ENCODE measurements at places on chromosomes 5 and 9.
A peak's percentile ranks its signal among the peaks of the same experiment; 100 is the strongest.

DNA sequence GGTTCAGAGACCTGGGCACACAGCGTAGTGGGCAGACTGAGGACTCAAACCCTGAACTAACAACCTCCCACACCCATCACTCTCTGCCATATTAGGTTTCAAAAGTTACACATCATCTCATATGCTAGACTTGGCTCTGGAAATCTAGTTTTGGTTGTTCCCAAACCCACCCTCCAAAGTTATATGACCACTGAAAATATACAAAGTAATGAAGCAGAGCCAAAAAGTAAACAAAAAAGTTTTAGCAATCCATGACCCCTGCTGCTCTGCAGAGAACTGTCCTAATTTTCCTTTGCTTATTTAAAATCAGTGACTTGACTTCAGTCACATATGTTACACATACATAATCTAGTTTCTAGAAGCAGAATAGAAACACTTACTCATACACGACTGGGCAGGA is 155.6 kb upstream of the TAS2R1 start:
- DNase-seq = no peak

GRCh38 chr5:60010328-60010727 is 116.8 kb upstream of the PDE4D start:
- no peak for DNase-seq

DNA sequence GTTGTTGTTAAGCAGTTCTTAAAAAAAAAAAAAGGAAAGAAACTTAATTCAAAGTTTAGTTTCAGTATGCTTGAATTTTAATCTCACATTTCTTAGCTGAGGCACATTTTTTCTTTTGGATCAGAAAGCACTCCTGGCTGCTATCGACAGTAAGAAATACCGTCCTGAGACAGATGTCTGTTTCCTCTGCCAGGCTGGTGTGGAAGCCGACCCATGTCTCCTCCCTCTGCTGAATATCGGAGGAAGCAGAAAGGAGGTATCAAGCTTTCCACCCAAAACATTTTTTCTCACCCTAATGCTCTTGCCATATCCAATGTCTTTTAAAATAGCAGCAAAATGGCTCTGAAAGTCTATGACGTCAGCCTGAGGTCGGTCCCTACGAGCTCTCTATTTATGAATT is 208.1 kb downstream of the TLE4 start:
- no peak for DNase-seq

DNA sequence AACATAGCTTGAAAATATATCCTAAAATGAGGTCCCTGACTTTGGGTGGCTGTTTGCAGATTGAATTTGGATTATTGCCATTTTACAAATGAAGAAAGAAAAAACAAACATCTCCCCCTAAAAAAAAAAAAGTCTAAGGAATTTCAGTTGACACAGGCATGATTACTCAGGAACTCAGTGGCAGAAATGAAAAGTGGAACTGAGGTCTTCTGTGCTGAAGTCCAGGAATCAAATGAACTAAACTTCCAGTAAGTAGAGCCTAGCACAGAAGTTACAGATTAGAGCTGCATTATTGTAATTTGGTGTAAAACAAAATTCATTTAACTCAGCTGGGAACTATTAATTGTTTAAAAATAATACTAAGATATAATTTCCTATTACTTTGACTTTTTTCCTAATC is 26.7 kb downstream of the FAM170A start:
- no peak for DNase-seq

GRCh38 chr5:80243567-80243966 is 12.3 kb downstream of the SERINC5 start:
- no peak for DNase-seq

- DNase-seq = no peak
These were observed 39.7 kb upstream of the NIPBL start for GRCh38 chr5:36836831-36837230.

DNA sequence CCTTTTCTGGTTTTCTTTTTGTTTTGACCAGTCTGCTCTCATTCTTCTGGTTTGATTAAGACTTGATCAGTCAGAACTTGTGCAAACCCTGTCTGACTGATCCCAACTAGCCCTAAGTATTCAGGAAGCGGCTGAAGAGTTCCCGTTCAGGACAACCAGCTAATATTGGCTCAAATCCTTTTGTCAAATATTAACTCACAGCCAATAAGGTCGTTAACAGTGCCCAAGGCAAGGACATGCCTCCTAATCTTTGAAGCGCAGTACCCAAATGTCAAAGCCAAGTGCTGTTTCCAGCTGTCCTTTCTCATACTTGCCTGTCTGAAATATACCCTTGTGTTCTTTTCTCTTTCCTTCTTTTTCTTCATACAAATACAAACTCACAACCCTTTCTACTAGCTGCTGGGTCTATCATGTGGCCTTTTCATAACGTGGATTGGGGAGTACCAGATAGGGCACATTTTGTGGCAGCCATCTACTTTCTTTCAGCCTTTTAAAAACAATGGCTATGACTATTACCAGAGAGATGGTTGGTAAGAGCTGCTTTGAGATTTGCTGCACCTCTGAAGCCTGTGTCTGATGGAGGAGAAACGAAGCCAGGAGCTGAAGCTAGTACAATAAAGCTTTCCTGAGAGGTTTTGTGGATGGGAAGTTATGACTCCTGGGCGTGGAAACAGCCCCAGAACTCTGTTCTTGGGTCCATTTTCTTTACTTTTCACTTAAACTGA is 266.4 kb upstream of the ZNF608 start:
- DNase-seq = no peak

DNA sequence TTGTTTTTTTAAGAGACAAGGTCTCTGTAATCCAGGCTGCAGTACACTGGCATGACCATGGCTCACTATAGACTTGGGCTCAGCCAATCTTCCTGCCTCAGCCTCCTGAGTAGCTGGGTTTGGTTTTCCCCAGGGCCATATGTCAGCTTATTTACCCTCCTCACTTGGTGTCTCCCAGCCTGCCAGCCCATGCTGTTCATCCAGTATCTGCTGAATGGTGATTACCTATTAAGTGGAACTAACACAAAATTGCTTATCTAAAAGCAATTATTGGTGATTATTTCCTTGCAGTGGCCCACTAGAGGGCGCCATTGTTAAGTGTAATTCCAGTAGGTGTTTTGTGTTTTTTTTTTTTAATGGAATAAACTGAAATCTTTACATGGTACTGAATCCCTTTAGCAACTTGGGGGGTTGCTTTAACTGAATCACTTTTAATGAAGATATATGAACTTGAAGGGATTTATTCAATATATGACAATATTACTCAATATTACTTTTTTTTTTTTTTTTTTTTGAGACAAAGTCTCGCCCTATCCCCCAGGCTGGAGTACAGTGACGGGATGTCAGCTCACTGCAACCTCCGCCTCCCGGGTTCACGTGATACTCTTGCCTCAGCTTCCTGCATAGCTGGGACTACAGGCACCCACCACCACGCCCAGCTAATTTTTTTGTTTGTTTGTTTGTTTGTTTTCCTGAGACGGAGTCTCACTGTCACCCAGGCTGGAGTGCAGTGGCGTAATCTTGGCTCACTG is 13.8 kb downstream of the EXOSC2 start:
- peak; percentile 36 for DNase-seq

DNA sequence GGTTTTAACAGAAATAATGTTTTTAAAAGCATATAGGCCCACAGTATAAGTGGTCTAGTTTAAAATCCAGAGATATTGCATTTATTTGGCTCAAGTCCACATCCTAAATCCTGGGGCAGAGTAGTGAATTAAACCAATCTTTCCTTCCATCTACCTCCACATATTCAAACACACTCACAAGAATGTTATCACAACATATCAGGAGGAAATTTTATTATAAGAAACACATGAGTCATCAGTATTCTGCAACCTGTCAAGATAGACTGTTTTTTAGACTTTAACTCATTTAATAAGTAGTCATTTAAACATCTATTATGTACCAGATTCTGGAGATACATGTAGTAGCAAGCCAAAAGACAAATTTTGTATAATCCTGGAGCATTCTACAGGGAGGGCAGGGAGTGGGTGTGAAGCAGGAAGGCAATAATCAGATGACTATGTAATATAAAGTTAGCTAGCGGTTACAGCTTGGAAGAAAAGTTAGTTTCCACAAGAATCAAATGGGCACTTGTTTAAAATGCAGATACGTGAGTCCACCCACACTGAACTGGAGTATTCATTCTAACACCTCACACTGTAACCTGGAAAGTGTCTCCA is 187.3 kb upstream of the PIK3R1 start:
- no peak for DNase-seq

DNA sequence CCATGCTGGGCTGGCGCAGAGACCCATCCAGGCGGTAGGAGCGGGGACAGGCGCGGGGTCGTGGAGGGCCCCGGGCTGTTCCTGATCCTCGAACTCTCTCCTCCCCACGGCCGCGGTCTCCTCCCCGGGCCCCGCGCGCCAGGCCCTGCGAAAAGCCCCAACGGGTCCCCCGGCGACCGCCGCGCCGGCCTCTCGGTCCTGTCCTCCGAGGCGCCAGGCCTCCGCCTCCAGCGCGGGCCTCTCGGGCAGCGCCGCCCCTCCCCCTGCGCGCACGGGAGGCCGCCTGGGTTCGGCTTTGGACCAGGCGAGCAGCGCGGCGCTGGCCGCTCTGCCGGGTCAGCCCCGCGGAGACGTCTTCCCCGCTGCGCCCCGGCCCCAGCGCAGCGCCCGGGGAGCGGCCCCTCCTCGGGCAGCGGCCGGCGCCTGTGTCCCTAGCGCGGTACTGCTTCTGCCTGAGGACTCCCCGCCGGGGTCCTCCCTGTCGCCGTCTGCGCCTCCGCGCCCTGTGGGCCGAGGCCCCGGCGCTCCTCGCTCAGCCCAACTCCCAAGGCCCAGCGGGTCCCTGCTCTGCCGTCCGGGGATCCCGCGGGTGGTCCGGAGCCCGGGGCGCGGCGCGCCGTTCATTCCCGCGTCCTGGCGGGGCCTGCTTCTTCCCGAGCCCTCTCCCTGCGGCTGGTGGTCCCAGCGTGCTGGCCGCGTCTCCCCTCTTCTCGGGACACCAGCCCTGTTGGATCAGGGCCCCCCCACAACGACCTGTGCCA is 13.4 kb downstream of the COL23A1 start:
- no peak for DNase-seq

GRCh38 chr5:40165106-40165788 is 514.5 kb upstream of the PTGER4 start:
- DNase-seq = no peak

- peak; percentile 65 for DNase-seq
These were observed 6.1 kb upstream of the ZNF79 start for GRCh38 chr9:127418037-127418471.

- DNase-seq = no peak
These were observed 322.1 kb upstream of the MSX2 start for GRCh38 chr5:174402222-174402812.

DNA sequence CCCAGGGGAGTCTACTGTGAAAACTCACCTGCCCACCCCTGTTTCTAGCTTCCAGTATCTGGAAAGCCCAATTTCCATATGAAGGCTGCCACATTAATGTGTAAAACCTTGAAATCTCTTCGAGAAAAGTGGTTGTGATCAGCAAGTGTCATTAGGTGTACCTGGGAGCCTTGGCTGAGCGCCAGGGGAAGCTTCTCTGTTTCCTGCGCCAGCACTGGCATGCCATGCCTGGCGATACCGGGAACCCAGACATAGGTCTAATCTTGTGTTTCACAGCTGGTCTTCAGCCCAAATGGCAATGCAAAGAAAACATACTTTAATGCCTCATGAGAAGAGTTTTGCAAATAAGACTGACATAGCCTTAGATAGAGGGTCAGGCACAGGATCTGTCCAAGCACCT is 101.6 kb downstream of the TENT4A start:
- DNase-seq = no peak

GRCh38 chr5:116137544-116138378 is 52.9 kb downstream of the COMMD10 start:
- peak; percentile 40 for DNase-seq

DNA sequence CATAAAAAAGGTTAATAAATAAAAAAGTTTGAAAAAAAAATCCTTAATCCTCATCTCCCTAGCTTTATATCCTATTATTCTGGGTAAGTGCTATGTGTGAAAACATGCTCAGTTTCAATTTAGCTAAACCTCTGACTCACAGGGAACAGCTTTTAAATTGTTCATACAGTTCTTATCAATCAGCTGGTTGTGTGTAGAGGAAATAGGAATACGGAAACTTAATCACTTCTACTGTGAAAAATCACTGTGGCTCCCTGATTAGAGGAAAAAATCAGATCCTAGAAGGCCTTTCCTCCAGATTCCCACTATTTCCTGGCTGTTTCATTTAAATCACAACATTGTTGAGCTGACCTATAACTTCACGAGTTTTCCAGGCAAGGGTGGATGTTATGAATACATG is 120.5 kb downstream of the MARCHF3 start:
- no peak for DNase-seq

GRCh38 chr5:37846786-37847310 is 7.0 kb upstream of the GDNF start:
- DNase-seq = no peak

- no peak for DNase-seq
These were observed 162.6 kb downstream of the GLIS3 start for GRCh38 chr9:4137234-4137633.

DNA sequence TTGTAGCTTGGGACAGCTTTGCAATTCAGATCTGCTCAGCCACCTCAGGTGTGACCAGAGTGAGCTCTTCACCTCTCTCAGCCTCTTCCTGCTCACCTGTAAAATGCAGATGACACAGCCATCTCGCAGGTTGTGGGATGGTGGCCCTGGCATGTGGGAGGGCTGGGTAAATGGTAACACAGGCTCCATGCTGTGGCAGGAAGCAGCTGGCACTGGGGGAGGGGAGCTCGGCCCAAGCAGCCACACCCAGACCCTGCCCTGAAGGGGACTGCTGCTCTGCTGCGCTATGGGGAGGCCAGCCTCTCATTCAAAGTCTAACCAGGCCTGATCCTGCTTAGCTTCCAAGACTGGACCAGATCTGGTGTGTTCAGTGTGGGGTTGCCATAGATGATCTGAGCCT is 24.1 kb downstream of the PHF2 start:
- no peak for DNase-seq

GRCh38 chr9:75775166-75775565 is 115.3 kb upstream of the PCSK5 start:
- DNase-seq = no peak

DNA sequence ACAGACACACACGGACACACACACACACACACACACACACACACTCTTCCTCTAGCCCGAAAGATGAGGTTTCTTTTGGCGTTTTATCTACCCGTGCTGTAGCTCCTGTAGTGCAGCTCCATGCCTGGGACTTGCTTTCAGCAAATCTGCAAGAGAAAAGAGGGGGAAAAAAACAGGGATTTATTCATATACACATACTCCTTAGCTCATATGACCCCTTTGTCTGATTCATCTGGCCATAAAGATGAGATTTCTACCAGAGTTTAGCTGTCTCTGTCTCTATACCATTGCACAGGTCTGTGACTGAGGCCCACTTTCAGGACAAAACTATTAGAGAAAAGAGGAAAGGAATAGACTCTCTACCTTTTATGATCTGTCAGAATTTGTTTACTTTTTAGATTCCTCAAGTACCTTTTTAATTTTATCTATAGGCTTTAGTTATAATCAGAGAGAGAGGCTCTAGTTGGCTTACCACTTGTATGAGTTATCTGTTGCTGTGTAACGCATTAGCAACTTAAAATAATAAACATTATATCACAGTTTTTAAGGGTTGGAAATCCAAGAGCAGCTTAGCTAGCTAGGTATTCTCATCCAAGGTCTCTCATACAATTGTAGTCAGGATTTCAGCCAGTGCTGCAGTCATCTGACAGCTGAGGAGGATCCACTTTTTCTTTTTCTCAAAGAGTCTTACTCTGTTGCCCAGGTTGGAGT is 14.7 kb downstream of the SNX2 start:
- DNase-seq = no peak

GRCh38 chr5:10987276-10987924 is 226.4 kb upstream of the DAP start:
- no peak for DNase-seq

- no peak for DNase-seq
These were observed 24.9 kb downstream of the CAST start for GRCh38 chr5:96687080-96687479.

Data from GM13977 (cell line).